Forelimb muscle (tissue), 1 donor: ENCODE measurements at places on chromosomes 5 and 9. TPM values are rescaled to one million over a fixed set of nuclear protein-coding genes. Genes with fewer than 3 reads are reported as not detected.

PCDHGA6 gene
- polyA plus RNA-seq: 2.6 TPM

- DNase-seq: no peak
Measured at GRCh38 chr5:136457390-136458013, 92.2 kb upstream of the TRPC7 start.

PRRT1B gene
- 0.10 TPM for polyA plus RNA-seq

DNA sequence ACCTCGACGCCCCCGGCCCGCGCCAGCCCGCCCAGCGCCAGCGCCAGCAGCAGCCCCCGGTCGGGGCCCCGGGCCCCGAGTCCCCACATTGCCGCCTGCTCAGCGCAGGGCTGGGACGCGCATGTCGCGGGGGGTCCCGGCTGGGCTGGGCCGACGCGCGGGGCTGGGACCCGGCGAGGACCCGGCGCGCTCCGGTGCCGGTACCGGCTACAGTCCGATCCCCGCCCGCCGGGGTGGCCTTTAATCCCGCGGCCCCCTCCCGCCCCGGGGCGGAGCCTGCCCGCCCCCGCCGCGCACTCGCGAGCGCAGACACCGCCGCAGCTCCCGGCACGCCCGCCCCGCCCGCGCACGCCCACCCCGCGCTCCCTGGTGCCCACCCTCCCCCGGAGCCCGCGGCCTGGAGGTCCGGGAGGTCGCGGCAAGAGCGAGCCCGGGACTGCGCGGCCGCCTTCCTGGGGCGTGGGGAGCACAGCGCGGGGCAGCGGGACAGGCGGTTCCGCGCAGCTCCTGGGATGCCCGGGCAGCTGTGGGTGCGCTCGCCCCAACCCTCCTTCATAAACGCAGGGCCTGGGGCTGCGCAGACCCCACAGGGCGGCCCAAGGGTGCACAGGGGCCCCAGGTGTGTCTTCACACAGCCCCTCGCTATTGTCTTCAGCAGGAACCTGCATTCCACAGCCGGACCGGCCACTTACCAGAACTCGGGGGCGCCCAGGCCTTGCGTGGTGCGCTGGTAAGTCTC lies at the start of gene SLC9A3:
SLC9A3 (minus strand) TSS at position 216 of the 739 bp plus-strand sequence.
- DNase-seq: no peak

DNA sequence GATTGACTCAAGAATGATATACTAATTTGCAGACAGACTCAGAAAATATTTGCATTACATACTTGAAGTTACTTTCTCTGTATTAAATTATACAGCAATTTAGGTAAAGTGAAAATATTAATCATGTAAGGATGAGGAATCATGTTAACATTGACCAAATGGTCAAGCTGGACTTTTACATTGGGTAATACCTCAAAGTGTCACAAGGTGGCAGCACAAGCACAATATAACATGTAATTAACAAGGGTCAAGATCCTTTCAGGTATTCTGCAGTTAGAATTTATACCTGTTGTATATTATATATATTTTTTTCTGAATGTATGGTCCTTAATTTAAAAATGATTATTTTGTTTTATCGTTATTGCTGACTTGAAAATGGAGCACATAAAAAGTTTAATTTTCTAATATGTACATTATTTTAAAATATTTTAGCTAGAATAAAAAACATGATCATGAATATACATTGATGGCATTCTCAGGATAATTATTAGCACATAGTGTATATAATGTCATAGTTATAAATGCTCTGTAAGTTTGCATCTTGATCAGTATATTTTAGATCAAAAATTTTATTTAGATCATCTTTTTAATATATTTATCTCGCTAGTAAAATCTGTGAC lies 8.6 kb downstream of the HAPLN1 start:
- no peak for DNase-seq

DNA sequence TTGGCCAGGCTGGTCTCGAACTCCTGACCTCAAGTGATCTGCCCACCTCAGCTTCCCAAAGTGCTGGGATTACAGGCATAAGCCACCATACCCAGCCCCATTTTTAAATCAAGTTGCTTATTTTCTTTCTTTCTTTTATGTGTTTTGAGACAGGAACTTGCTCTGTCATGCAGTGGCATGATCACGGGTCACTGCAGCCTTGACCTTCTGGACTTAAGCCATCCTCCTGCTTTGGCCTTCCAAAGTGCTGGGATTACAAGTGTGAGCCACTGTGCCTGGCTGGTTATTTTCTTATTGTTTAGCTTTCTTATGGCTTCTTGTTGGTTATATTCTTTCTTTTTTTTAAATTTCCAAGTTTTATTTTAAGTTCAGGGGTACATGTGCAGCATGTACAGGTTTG lies 79.7 kb upstream of the C5orf63 start:
- no peak for DNase-seq

GRCh38 chr9:86352440-86353077 lies 1.7 kb downstream of the TUT7 start:
- no peak for DNase-seq

DNA sequence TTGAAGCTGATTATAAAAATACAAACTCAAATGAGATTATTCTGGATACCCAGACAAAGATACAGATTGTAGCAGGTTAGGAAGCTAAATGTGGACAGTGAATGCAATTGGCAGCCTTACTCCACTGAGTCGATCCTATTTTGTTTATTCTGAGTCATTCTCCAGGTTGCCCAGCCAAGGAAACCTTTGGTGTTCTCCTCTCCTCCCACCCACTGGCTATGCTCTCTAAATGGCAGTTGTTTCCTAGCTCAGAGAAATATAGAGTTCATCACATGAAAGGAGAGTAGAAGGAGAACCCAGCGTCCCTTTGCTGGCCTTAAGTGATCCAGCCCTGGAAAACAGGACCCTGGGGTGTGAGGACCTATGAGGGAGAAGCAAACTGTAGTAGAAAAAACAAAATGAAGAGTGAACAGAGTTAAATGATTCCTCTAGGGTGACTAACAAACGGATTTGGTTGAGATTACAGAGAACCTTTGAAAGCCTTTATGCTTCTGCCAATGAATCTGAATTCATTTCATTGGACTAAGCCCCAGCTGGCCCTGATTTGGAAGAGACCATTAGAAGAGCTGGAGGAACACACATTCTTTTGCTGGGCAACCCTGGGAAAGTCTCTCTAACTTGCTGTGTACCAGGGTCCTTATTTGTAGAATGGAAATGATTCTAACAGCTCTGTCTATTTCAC lies 95.1 kb downstream of the BRINP1 start:
- DNase-seq: no peak

- DNase-seq: no peak
Measured at GRCh38 chr9:93003552-93004407, 54.7 kb upstream of the SUSD3 start.

- DNase-seq: peak; percentile 49
Measured at GRCh38 chr9:117704024-117704575, at the start of gene TLR4. TLR4 (plus strand) TSS chr9:117704403; CDS start chr9:117704473, 70 bp downstream.

GRCh38 chr9:95605101-95605500 lies 88.3 kb upstream of the PTCH1 start:
- DNase-seq: no peak

DNA sequence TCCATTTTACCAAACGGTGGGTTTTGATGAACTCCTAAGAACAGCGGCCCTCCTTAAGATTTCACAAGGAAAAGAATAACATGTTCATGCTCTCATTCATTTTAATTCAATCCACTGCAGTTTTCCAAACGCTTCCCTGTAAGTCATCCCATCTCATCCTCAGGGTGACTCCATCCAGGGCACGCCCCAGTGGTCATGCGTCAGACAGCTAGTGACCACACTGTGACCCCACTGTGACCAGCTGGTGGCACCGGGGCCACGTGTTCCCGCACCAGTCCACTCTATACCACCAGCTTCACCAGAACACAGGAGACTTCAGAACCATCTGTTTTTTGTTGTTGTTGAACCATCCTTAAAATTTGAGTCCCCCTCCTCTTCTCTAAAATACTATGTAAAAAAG lies 14.3 kb downstream of the ATPSCKMT start:
- DNase-seq: no peak

GRCh38 chr5:542319-543311 lies 18.4 kb upstream of the SLC9A3 start:
- no peak for DNase-seq

TTF1 gene
- 9.7 TPM for polyA plus RNA-seq

- DNase-seq: no peak
Measured at GRCh38 chr9:20551835-20552234, 70.5 kb downstream of the MLLT3 start.
